BJ (cell line): ENCODE measurements at places on chromosomes 7 and 10.

DNA sequence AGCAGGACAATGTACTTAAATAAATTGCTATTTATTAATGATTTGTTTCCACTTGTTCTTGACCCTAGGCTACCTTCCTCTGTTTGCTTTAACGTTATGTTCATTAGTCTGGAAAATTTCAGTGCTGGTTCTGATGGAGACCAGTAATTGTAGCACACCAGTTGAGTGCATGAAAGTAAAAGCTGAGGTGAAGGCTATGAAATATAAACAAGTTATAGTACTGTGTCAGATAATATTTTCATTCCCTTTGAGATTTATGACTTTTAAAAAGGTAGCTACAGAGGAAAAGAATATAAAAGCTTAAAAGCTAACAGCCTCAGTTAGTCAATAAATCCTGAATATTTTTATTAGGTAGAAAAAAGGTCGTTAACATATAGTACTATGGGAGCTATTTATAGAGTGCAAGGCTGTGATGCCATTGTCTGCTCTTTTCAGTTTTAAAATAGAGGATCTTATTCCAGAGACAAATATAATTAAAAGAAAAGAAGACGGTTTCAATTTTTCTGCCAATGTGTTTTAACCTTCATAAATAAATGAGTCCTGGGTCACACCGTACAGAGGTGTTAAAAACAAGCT lies 351.8 kb upstream of the ETV1 start:
- no peak for DNase-seq

GRCh38 chr7:46072722-46073121 lies 151.7 kb upstream of the IGFBP3 start:
- DNase-seq: no peak

GRCh38 chr10:14360515-14360914 lies 29.8 kb upstream of the FRMD4A start:
- no peak for DNase-seq

DNA sequence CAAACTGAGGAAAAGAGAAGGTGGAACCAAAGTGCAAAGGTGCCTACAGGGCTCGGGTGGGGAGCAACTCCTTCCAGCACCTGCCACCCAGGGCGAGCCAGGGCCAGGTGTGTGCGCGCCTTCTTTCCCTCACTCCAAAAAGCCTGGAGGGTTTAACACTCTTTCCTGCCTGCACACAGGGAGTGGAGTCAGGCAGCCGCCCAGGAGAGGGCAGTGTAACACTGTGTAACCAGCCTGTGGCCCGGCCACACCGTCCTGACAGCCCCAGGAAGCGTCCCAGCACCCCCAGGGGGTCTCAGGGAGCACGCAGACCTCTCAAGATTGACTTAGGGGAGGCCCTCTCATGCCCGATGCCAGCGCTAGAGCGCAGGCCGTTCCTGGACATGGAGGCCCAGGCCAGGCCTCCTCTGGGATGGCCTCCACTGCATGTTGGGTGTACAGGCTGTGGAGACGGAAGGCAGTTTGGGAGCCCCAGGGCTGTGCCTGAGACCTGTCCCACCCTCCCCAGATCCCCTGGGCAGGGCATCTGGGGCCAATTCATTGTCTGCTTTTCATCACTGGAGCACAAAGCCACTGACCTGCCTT lies 13.4 kb downstream of the BRI3 start:
- DNase-seq: no peak

- DNase-seq: no peak
Observed at GRCh38 chr10:34778237-34778636, 36.9 kb downstream of the PARD3 start.

DNA sequence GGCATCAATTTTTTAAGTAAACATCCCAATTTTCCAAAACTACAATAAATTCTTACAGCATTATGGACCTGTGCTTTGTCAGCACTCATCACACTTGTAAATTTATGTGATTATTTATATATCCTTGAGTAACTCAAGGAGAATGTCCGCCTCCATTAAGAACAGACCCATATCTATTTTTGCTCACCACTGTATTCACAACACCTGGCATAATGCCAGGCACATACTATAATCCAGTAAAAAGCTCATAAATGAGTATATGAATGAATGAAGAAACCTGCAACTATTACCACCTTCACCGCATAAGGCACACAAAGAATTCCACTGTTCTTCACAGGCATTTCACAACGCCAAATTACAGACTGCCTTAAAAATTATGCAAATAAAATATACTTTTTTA lies 46.9 kb downstream of the MINDY3 start:
- no peak for DNase-seq

DNA sequence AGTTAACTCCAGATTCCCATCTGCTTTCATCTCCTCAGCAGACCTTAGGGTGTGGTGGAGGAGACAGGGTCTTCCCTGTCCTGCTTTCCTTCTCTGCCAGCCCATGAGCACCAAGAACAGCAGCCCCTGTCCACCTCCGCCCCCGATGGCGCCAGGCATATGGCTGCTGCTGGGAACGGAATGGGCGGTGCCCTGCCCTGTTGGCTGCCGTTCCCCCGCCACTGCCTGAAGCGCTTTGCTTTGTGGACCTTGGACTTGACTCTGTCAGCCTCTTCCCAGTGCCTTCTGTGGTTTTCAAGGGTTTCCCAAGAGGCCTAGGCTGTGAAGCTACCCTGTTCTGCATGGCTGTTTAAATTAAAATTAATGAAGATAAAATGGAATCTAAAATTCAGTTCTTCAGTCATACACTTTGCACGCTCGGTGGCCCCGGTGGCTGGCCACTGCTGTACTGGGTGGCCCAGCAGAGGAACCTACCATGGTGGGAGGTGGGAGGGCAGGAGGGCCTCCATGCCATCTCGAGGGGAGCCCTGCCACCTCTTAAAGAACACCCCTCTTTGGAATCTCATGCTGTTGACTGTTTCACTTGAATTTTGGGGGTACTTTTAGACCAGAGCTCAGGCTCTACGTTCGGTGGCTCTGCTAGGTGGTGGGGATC lies 78.7 kb downstream of the NKX6-2 start:
- DNase-seq: no peak

DNA sequence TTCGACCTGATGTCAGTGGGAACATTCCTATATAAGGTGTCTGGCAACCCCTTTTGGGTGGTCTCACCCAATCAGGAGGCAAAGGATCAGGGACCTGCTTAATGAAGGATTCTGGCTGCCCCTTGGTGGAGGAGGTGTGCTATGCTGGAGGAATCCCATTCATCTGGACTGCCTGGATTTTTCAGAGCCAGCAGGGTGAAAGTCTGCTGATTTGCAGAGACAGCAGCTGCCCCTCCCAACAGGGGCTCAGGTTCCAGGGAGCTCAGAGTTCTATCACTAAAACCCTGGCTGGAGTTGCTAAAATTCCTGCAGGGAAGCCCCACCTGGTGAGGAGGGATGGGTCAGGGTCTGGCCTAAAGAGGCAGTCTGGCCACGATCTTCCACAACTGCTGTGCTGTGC lies 398.5 kb upstream of the CNTNAP2 start:
- no peak for DNase-seq

DNA sequence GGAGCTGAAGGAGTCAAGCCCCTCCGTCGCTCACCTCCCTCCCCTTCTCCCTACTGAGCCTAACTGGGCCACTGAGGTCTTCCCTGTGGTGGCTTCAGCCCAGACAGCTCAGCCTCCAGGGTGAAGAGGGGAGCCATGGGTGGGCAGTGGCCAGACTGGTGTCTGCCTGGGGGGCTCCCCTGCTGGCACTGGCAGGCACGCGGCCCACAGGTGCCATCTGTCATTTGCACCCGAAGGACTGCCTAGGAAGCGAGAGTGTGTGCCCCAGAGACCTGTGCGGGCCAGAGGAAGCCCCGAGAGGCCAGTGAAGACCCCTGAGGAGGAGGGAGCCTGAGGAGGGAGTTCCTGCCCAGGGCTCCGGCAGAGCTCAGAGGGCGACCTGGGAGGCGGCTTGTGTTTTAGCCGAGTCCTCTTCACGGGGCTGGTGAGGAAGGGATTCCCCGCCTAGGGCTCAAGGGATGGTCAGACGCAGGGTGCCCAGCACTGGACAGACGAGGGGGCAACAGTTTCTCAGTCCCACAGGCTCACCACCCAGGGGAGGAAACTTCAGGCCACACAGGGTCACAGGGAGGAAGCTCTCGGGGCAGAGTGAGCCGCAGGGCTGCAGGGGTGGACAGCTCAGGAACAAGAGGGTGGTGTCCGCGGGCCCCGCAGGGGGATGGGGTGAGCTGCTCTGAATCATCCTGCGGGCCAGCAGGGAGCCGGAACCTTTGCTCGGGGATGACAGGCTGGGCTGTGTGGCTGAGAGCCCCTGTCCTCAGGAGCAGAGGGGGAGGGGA lies 76.2 kb upstream of the PPP2R2D start:
- no peak for DNase-seq

GRCh38 chr7:152851881-152852417 lies 92.4 kb downstream of the ACTR3B start:
- DNase-seq: no peak

GRCh38 chr10:78972160-78972946 lies 96.4 kb upstream of the ZMIZ1 start:
- peak; percentile 59 for DNase-seq

DNA sequence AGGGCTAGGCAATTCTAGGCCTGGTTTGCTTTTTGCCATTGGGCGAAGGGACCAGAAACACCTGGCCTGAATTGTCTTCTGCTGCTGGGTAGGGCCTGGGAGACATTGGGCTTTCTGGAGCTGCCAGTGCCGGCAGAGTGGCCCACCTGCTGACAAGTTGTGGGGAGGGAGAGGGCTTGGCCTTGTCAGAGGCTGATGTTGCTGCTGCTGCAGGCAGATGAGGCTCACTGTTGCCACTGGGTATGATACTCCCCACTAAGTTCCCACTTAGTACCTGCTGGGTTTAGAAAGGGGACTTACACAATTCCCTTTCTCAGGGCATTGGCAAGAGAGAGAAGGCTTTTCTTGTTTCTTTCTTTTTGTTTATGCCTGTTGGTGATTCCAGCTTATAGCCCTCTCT lies 289.6 kb upstream of the NPVF start:
- DNase-seq: no peak

- no peak for DNase-seq
Observed at GRCh38 chr7:88015309-88015708, 81.3 kb downstream of the ADAM22 start.

GRCh38 chr7:11274074-11274473 lies 300.4 kb downstream of the PHF14 start:
- no peak for DNase-seq

DNA sequence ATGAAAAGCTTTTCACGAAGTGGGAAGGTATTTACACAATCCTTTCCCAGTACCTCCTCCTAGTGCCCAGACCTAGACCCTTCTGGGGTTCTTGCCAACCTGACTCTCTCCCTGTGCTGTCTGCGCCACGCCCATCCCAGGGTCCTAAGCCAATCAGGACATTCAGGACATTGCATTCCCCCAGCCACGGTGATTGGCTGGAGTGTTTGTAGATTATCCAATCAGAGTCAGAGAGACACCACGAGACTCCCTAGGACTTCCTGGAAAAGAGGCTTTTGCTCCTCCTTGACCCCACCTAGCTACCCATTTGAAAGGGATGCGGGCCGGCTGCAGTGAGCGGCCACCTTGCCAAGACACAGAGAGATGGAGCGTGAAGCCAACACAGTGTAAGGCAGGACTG lies 3.5 kb upstream of the GDF2 start:
- no peak for DNase-seq

DNA sequence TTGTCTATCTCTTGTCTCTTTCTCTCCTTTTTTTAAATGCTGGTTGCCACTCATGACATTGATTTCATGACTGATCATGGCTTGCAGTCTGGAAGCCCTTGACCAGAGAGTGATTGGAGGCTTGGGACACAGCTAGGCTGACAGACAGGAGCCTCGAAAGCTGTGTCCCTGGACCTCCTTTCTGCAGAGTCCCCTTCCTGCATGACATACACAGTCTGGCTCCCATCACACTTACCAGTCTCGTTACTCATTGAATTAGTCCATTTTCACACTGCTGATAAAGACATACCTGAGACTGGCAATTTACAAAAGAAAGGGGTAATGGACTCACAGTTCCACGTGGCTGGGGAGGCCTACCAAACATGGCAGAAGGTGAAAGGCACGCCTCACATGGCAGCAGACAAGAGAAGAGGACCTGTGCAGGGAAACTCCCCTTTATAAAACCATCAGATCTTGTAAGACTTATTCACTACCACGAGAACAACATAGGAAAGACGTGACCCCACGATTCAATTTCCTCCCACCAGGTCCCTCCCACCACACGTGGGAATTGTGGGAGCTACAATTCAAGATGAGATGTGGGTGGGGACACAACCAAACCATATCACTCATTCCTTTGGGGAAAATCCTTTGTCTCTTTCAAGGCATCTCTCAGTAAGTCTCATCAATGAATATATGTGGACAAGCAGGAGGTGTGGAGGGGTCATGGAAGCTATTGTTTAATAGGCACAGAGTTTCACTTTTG lies 102.3 kb downstream of the TBXAS1 start:
- no peak for DNase-seq

GRCh38 chr7:85833066-85833465 lies 646.2 kb upstream of the SEMA3D start:
- DNase-seq: peak; percentile 26

DNA sequence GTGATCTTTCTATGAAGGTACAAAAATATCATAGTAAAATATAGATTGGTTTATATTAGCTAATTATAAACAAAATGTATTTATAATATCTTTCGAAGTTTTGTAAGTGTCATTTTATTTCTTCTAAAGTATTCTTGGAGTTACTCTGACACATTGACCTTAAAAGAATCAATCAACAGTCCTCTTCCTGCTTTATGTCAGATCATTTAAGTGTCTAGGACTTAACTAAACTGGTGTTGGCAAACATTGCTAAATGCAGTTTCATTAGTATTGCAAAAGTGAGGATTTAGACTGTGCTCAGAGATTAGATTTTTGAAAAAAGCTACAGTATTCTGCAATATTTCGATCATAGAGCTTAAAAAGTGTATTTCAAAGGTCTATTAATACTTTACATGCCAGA lies 10.3 kb downstream of the GLCCI1 start:
- DNase-seq: no peak

DNA sequence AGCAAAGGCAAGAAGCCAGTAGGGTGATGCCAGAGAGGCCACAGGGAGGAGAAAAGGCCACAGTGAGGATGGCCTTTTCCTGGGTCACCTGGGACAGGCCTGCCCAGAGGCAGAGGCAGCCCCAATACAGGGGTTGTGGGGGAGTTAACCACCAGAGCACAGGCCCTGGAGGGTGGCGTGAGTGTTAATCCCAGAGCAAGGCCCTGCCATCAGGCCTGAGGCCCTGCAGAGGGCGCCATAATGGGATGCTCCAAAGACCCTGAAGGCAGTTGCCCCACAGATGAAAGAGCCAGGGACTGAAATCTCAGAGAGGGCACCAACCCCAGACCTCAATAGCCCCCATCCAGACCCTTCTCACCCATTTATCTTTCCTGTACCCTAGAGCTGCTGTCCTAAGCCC lies 23.9 kb downstream of the SLC13A4 start:
- no peak for DNase-seq

DNA sequence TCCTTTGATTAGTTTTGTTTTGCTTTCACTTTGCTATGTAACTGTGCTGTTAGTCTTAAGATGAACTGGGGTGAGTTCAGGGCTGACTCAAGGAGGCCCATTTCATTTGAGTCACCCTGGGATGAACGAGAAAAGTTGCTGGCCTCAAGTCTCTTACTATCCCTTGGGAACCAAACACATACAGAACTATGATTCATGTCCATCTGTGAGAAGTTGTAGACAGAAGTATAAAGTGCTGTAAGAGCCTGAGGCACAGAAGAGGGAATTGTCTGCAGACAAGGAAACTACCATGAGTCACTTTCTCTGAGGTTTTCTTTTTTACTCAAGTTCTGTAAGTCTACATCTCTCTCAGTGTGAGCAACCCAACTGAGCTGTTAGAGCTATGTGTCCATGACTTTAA lies 179.8 kb upstream of the CSTF2T start:
- DNase-seq: peak; percentile 98
